Activated CD4-positive, alpha-beta T cell treated with anti-CD3 and anti-CD28 coated beads, Interleukin-2, amount 10 ng/mL, durations not matched to agents 7 days and 5 days (primary cell): ENCODE measurements at places on chromosomes 1 and 21.

- H3K27ac ChIP-seq = no peak overlapping the region
- H3K4me3 ChIP-seq = no peak overlapping the region
- H3K27me3 ChIP-seq = no peaks in the 10 kb centered on the region
Measured at GRCh38 chr1:245225322-245226202, 70.8 kb downstream of the KIF26B start.

DNA sequence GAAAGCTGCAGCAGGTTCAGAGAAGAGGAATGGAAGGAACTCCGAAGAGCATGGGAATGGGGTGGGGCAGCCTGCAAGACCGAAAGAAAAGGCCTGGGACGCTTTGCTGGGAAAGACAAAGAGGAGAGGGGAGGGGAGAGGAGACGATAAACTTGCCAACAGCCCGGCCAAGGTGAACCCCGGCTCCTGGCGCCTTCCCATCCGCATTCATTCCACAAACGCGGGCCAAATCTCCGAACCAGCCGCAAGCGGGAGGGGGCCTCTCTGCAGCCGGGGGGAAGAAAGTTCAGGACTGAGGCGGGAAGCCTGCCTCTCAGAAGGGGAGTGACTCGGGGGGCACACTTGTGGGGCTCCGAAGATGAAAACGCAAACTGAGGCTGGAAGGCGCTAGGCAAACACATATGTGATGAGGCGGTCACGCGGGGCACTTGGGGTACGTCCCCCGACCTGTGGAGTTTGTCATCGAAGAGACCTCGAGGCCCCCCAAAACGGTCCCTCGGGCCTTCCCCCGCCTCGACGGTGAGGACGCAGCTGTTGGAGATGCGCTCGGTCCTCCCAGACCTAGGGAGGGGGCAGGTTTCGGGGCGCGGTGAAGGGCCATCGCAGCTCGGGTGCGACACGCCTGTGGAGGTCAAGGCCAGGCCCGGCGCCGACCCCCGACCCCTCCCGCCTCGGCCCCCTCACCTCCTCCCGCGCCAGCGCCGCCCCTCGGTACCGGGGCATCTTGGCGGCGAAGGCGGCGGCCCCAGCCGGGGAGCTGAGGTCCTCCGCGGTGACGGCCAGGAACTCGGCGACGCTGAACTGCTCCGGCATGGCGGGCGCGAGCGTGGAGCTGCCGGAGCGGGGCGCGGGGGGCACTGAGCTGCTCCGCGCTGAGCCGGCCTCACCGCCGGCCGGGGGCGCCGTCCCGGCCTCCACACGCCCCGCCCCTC, at the start of gene ASAP3:
TSS of gene ASAP3 (minus strand) at position 859 of the 932 bp plus-strand sequence. CDS start at position 813, 46 bp downstream.
- no peak for DNase-seq
- no peaks in the 10 kb centered on the region for H3K36me3 ChIP-seq
- peak within 1 kb of the TSS; percentile 88 for H3K4me3 ChIP-seq
- peaks cover 18% of the 10 kb centered on the region for H3K4me1 ChIP-seq
- H3K27me3 ChIP-seq = peaks cover 63% of the 10 kb centered on the region
- peak within 1 kb of the TSS; percentile 78 for H3K27ac ChIP-seq

DNA sequence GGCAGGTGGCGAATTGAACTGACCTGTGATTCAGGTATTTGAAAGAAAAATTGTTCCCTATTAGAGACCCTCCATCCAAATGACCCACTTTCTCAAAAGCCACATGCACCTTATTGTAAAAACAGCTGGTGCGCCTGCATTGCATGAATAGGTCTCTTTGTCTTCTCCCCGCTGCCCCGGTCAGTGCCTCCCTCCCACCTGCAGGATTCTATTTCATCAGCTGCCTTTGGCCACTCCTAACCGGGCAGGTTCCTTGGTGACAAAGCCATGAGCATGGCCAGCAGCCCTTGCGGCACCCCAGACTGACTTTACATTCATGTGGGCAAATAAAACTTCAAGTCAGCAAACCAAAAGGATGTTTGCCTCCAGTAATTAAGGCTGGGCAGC, 6.4 kb downstream of the TMPRSS3 start:
- DNase-seq = no peak
- H3K27me3 ChIP-seq = no peaks in the 10 kb centered on the region
- H3K27ac ChIP-seq = peak overlapping the region; percentile 44
- H3K4me3 ChIP-seq = no peak overlapping the region
- H3K36me3 ChIP-seq = peaks cover 38% of the 10 kb centered on the region

DNA sequence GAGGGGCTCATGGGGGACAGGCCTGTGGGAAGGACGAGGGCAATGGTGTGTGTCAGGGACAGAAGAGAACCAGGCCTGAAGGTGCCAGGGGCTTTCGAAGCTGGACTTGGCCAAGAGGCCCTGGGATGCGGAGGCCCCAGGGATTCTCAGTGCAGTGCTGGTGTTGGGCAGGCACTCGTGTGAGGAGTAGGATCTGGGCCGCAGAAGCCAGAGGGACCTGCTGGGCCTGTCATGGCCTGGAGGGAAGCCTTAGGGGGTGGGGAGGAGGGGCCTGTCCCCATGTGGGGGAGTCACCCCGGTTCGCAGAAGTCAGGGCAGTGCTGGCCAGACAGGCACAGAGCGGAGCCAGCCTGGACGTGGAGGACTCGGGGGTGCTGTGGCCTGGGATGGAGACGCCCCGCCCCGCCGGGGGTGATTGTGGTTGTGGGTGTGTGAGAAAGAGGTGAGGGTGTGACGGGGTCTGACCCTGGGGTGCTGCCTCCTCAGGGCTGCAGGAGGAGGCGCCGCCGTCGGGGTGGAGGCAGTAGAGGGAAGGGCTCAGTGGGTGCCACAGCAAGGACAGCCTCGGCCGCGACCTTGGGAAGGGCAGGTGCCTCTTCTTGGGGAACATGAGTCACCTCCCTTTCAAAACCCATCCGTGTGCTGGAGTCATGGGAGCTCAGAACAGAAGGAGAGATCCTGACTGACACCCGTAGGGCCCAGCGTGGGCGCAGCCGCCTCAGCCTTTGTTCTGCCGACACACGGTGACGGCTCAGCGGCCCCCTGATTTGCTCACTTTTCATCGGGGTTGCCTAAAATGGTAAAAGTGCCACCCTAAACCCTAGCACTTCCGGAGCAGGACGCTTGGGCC, 33.9 kb downstream of the FAAP20 start:
- H3K4me3 ChIP-seq = no peak overlapping the region
- H3K27me3 ChIP-seq = no peaks in the 10 kb centered on the region
- H3K27ac ChIP-seq = peak overlapping the region; percentile 9
- no peaks in the 10 kb centered on the region for H3K36me3 ChIP-seq
- H3K4me1 ChIP-seq = peaks cover 6% of the 10 kb centered on the region
- DNase-seq = no peak

DNA sequence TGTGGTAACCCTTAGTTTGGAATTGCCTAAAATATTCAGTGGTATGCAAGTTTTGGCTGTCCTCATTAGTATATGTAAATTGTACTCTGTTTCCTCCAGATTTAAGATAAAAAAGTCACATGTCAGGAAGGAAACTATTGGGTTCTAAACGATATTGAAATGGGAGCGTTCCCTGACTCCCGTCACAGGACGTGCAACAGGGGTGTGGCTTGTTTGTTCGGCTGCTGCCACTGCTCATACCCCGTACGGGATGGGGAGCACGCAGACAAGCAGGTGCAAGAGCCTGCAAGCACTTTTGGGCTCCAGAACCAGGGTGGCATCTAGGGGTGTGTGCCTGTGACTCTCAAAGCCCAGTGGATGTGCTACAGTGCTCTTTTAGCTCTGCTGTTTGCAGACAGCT, 6.2 kb upstream of the PAPPA2 start:
- H3K27me3 ChIP-seq = no peaks in the 10 kb centered on the region
- no peaks in the 10 kb centered on the region for H3K4me1 ChIP-seq
- H3K4me3 ChIP-seq = no peak overlapping the region
- no peaks in the 10 kb centered on the region for H3K36me3 ChIP-seq
- no peak overlapping the region for H3K27ac ChIP-seq

GRCh38 chr1:156748670-156749418, 2.6 kb downstream of the HDGF start:
- no peaks in the 10 kb centered on the region for H3K27me3 ChIP-seq
- H3K4me3 ChIP-seq = peak overlapping the region; percentile 95
- no peak for DNase-seq
- peak overlapping the region; percentile 91 for H3K27ac ChIP-seq
- peaks cover 49% of the 10 kb centered on the region for H3K36me3 ChIP-seq

- peaks cover 5% of the 10 kb centered on the region for H3K36me3 ChIP-seq
- H3K27me3 ChIP-seq = peaks cover 4% of the 10 kb centered on the region
- peak overlapping the region; percentile 69 for H3K27ac ChIP-seq
- H3K4me1 ChIP-seq = peaks cover 15% of the 10 kb centered on the region
- no peak for DNase-seq
- H3K4me3 ChIP-seq = peak overlapping the region; percentile 76
Measured at GRCh38 chr1:227786673-227787512, 28.6 kb upstream of the PRSS38 start.

GRCh38 chr21:22363504-22363903, 1365.3 kb downstream of the NCAM2 start:
- H3K27me3 ChIP-seq = no peaks in the 10 kb centered on the region
- no peak overlapping the region for H3K4me3 ChIP-seq
- no peaks in the 10 kb centered on the region for H3K4me1 ChIP-seq
- H3K27ac ChIP-seq = no peak overlapping the region
- no peak for DNase-seq

- no peaks in the 10 kb centered on the region for H3K36me3 ChIP-seq
- DNase-seq = no peak
- no peak overlapping the region for H3K4me3 ChIP-seq
- H3K27me3 ChIP-seq = no peaks in the 10 kb centered on the region
- H3K27ac ChIP-seq = no peak overlapping the region
- no peaks in the 10 kb centered on the region for H3K4me1 ChIP-seq
Measured at GRCh38 chr1:245325922-245326795, 171.4 kb downstream of the KIF26B start.

GRCh38 chr21:16514316-16514715, 784.5 kb downstream of the USP25 start:
- no peak overlapping the region for H3K4me3 ChIP-seq
- DNase-seq = no peak
- H3K27ac ChIP-seq = no peak overlapping the region

- no peaks in the 10 kb centered on the region for H3K36me3 ChIP-seq
- no peak overlapping the region for H3K4me3 ChIP-seq
- H3K27ac ChIP-seq = no peak overlapping the region
- peaks cover 6% of the 10 kb centered on the region for H3K27me3 ChIP-seq
- DNase-seq = no peak
Measured at GRCh38 chr1:78333502-78333901, 157.3 kb upstream of the PTGFR start.

- no peaks in the 10 kb centered on the region for H3K27me3 ChIP-seq
- H3K4me1 ChIP-seq = peaks cover 13% of the 10 kb centered on the region
- no peak for DNase-seq
- no peak overlapping the region for H3K27ac ChIP-seq
- H3K36me3 ChIP-seq = peaks cover 2% of the 10 kb centered on the region
Measured at GRCh38 chr21:25938658-25939395, 204.1 kb downstream of the GABPA start.

DNA sequence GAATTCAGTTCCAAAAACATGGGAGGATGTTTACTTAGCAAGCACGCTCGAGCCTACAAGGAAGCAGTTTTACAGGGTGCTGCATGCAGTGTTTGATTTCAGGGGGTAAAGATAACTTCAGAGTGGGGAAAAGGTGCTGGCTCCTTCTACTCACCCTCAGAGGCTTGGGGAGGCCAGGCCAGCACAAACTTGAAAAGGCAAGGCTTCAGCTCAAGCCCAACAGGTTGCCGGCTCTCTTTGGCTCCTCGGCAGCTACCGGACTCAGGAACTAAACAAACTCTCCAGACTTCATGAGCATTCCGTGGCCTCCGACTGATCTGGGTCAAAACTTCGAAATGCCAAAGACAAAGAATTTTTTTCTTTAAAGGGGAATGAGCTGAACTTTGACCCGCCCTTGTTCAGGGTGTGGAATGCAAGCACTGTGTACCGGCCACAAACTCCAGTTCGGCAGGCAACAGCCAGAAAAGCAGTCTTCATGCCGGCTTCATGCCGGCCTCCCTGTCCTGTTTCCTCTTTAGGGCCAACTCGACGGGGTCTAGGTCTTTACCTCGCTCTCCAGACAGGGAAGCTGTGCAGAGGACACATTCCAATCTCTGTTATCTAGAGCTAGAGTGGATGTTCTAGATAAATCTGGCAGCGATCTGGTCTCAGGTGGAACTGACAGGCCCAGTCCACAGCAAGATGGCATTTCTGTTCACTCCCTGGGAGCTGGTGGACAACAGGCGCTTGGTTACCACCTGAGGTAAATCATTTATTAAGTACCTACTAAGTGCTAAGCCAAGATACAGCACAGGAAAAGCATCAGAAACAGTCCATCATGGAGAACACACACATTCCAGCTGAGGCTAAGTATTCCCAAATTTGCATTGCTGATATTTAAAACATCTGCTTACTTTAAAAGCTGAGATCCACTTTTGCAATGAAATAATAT, 75.0 kb downstream of the CD46 start:
- DNase-seq = no peak
- peaks cover 2% of the 10 kb centered on the region for H3K27me3 ChIP-seq
- peaks cover 89% of the 10 kb centered on the region for H3K4me1 ChIP-seq
- H3K4me3 ChIP-seq = peak overlapping the region; percentile 69
- peaks cover 19% of the 10 kb centered on the region for H3K36me3 ChIP-seq
- H3K27ac ChIP-seq = peak overlapping the region; percentile 95

DNA sequence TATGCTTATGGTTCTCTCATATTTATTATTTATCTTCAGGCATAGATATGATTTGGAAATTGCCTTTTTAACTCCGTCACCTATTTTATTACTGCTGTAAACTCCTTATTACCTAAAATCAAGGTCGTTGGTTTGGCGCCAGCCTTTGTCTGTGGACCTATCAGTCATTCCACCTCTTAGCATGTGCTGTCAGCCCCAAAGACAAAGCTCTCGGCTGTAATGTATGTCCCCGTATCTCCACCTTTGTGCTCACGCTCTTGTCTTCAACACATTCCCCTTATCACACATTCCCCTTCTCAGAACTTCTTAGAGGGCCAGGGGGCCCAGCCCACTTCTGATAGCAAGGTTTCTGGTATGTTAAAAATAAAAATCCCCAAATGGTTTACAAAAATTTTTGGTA, 342.2 kb downstream of the RYR2 start:
- H3K4me1 ChIP-seq = no peaks in the 10 kb centered on the region
- no peaks in the 10 kb centered on the region for H3K36me3 ChIP-seq
- DNase-seq = no peak
- no peaks in the 10 kb centered on the region for H3K27me3 ChIP-seq
- H3K4me3 ChIP-seq = no peak overlapping the region

DNA sequence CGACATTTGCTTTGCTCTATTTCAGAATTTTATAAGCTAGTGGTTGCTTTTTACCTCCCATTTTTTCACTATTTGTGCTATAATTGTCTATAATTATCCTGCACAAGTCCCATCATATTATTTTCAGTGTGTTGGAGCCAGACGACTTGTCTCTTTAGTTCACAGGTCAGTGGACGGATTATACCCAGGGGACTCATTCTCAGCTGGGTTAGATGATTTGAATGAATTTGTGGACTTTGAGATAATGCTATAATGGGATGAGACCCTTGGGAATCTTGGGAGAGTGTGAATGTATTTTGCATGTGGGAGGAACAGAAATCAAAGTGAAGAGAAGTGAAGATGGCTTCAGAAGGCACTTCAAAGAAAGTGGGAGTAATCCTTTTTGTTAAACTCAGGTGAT, 31.5 kb upstream of the KCNK1 start:
- H3K4me1 ChIP-seq = no peaks in the 10 kb centered on the region
- peaks cover 3% of the 10 kb centered on the region for H3K27me3 ChIP-seq
- no peak overlapping the region for H3K27ac ChIP-seq
